ENCODE measurements at places on chromosomes 12 and 14.

DNA sequence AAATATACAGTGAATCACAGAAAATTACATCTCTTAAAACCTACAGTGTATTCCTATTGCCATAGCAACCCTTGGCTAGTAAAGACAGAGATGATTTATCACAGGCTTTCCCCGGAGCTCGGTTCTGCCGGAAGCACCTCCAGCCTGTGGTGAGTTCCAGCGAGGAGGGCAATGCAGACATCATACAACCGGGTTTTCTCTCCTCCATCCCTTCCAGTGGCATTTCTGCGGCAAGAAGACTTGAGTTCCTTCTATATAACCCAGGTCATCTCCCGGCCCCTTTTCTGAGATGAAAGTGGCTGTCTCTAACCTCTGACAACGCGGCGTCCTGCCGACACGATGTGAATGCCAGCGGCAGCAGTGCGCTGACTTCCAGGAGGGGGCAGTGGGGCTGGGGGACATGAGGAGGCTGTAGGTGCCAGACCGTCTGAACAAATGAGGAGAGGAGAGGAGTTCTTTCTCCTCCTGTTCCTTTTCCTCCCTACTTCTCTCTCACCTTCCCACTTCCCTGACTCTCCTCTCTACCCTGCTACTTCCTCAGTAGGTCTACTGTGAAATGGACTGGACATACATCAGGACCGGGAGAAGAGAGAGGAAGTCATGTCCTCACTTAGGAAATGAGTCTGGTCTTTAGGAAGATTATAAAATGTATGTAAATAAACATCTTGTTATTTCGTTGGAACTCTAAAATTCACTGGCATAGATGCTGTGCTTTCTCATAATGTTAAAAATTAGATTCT lies 68.6 kb upstream of the MAX start:
- DNase-seq: no peak

DNA sequence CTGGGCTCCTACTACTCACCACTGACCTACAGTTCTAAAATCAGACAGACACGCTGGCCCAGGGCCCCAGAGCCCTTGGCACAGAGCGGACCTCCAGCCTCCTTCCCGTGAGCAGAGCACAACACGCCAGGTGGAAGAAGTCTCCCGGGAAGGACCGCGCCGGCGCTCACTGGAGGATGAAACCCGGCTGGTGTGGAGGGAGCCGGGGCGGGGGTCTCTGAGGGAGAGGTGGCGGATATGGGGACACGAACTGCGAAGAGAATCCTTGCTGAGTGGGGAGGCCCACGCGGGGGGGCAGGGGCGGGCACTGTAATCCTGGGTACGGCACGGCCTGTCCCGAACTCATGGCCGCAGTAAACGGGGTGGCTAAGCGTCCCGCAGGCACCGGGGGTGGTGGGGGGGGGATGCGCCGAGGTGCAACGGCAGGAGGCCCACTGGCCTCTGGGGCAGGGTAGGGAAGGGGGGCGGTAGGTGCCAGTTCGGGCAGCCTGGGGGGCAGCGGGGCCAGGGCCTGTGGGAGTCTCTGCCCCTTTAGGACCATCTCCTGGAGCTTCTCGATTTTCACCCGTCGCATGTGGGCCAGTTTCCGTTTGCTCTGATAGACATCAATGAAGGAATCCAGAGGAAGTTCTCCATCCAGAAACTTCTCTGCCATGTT lies 28.8 kb downstream of the VPS37B start:
- no peak for DNase-seq

- DNase-seq: no peak
Observed at GRCh38 chr14:72644038-72644437, 249.9 kb downstream of the DPF3 start.

GRCh38 chr12:70002097-70002911 lies 177.3 kb downstream of the MYRFL start:
- no peak for DNase-seq

Data from stimulated activated CD8-positive, alpha-beta memory T cell treated with anti-CD3 and anti-CD28 coated beads, Interleukin-4, amount 100 ng/mL, for 4 hours (primary cell).